ENCODE measurements at places on chromosomes 2 and 18.
A peak's percentile ranks its signal among the peaks of the same experiment; 100 is the strongest.

- peak; percentile 14 for DNase-seq
Measured at GRCh38 chr2:97868986-97869721, 126.6 kb downstream of the TMEM131 start.

DNA sequence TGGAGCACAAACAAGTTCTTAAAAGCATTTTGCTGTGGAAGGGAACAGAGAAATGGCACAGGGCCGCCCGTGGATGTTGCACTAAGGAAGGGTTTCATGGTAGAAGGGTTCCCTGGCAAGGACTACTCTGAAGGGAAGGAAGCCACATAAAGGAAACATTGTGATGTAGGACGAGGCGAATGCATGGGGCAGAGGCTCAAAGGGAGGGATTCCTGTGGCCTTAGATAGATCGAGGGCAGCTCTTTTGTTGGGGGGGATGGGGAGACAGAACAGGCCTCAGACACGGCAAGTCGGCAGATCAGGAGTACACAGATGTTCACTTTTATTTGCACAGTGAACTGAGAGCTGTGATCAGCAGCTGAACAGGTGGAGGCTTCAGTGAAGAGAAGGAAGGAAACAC is 205.4 kb downstream of the SNTG2 start:
- DNase-seq, result no peak

GRCh38 chr2:191675807-191676721 is 1.9 kb upstream of the NABP1 start:
- DNase-seq, result peak; percentile 93

- peak; percentile 0 for DNase-seq
Measured at GRCh38 chr2:61335187-61335586, 135.7 kb downstream of the USP34 start.

DNA sequence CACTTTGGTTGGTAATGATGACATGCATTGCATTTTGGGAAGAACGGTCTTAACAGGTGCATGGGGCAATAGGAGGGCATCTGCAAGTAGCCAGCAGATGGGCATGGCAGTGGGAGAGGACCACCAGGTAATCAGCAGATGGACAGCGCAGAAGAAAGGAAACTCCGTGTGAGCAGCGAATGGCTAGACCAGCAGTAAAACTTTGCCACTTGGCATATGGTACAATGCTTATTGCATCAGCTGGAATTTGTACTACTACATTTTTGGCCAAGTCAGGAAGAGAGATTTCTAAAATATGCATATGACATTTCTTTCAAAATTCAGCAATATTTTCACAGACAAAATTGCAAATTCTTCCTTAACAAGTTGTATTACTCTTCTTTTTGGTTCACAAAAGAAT is 768.5 kb downstream of the LRP1B start:
- DNase-seq, result no peak

GRCh38 chr2:181952404-181953226 is 33.0 kb upstream of the PPP1R1C start:
- no peak for DNase-seq
